NCI-H1417 treated with DMSO at 0.1 percent for 48 hours (cell line): ENCODE measurements at places on chromosomes 5 and 9.

DNA sequence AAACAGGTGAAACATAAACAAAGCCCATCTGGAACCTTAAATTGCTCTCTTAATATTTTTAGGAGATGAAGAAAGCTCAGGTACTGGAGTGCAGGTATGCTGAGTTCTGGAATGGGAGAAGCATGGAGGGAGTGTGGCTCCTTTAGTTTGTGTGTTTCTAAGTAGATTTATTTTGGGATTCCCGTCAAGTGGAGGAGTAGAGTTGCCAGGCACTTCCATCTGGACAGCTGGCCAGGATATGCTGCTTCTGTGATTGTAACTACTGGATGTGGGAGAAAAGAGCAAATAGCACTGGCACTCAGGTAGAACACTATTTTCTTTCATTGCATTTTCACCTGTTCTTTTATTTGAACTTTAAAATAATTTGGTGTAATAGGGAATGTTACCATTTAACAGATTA lies 182.3 kb upstream of the MAST4 start:
- DNase-seq, result no peak

GRCh38 chr5:20434786-20435185 lies 446.8 kb upstream of the CDH18 start:
- DNase-seq, result no peak

DNA sequence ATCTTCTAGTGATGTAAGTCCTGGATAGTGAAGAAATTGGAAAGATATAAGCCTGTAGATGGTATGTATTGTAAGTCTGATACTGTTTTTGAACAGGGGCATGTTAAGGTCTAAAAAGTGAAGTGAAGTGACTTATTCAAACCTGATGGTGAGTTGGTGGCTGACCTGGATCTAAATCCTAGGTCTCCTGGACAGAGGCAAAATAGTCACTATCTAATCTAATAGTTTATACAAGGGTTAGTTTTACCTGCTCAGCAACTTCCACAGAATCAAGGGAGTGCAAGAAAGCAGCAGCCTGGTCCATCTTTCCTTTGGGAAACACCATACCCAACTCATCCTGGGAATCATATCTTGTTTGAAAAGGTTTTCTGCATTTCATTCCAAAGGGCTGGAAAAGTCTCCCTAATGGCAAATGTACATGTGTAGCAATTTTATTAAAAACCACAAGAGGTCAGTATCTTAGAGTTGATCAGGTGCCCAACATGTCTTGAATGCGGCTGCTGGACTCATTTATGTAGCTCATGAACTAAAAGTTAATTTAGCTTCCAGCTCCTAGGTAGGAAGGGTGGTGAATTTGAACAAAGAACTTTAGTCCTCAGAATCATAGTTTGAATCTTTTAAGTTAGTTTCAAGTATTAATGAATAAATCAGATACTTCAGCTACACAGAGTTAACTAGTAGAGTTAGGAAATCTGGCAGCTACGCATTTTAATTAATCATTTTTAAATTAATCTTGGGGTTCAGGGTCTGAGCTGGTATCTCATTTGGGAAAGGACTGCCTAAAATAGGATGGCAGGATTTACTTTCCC lies 26.0 kb downstream of the SKP2 start:
- no peak for DNase-seq

DNA sequence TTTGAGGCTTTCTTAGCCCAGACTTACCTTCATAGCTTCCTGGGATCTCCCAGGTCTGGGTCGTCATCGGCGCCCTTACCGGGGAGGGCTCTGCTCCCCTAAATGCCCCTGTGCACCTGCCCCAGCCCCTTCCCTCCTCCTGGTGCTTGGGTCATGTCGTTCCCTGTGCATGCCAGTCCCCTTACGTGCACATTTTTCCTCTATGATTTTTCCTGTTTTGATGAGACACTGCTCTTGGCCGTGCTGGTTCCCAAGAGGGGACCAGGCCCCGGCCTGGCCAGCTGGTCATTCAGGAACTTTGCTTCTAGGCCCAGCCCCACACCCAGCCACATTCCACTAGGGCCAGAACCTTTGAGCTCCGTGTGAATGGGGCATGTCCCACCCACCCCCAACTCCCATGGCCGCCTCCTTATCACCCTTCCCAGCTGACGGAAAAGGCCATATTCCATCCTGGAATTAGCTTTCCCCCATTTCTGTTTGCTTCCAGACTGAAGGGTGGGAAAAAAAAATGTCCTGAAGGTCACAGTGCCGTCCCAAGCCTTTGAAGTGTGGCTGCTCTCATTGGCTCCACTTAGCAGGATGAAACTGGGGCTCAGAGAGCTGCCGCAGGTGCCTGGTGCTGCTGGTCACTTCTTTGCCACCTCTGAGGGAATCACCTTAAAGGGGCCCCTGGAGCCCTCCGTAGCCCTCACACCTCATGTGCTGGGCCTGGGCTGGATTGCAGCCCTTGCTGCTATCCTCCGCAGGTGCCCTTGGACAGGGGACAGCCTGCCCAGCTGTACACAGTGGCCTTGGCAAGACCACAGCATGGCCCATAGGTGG lies 25.1 kb downstream of the ERGIC1 start:
- no peak for DNase-seq

DNA sequence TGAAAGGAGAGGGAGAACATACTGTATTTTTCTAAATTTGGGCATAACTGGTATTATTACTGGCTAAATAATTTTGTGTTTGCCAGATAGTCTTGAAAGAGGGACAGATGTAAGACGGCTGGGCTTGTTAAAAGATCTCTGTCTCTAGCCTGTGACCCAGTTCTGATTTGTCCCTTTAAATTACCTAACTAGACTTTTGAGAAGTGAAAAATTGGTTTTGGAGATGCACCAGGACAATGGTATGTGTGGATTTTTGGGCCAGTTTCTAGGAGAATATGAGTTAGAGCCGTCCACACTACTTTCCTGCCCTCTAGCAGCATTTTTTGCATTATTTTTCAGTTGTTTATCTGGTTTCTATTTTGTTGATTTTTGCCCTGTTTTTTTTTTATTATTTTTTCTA lies 33.5 kb downstream of the LNPEP start:
- no peak for DNase-seq

- DNase-seq, result no peak
Observed at GRCh38 chr9:109166171-109166770, 778 bp downstream of the FRRS1L start.

GRCh38 chr9:504921-505740 lies 290.5 kb downstream of the DOCK8 start:
- DNase-seq, result no peak

GRCh38 chr5:177429248-177430040 lies 3.0 kb downstream of the GRK6 start:
- DNase-seq, result no peak

DNA sequence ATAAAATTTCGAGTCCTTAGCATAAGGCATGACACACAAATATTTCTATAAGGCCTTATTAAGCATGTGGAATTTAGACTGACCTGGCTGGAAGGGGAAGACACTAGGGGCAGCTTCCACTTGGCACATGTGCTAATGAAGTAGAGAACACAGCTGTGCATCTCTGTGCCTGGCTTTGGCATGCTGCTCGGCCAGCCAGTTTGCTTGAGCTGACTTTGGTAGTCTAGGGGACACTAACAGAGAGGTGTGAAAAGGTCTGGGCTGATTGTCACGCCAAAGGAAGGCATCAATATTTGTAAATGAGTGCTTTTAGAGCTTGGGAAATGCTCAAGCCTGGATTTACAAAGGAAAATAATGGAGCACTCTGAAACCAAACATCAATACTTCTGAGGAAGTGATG lies 723.7 kb downstream of the PRELID2 start:
- no peak for DNase-seq

GRCh38 chr9:136007934-136008692 lies 46.9 kb upstream of the UBAC1 start:
- no peak for DNase-seq

DNA sequence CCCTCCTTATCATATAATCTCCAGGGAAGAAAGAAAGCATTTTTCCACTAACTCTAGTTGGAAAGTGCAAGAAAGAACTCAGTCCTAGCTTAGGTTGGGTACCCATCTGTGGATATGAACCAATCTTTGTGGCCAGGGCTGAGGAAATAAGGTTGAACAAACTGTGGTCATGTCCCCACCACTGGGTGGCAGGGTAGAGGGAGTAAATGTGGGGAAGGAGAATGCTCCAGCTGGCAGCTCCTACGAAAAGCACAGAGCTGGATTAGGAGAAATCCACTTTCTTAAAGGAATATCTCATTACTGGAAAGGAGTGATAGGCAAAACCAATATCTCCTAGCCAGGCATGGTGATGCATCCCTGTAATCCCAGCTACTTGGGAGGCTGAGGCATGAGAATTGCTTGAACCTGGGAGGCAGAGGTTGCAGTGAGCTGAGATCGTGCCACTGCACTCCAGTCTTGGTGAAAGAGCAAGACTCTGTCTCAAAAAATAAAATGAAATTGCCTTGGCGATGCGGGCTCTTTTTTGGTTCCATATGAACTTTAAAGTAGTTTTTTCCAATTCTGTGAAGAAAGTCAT lies 175.1 kb downstream of the CCDC192 start:
- no peak for DNase-seq

- DNase-seq, result no peak
Observed at GRCh38 chr5:35338157-35338453, 107.8 kb upstream of the PRLR start.

DNA sequence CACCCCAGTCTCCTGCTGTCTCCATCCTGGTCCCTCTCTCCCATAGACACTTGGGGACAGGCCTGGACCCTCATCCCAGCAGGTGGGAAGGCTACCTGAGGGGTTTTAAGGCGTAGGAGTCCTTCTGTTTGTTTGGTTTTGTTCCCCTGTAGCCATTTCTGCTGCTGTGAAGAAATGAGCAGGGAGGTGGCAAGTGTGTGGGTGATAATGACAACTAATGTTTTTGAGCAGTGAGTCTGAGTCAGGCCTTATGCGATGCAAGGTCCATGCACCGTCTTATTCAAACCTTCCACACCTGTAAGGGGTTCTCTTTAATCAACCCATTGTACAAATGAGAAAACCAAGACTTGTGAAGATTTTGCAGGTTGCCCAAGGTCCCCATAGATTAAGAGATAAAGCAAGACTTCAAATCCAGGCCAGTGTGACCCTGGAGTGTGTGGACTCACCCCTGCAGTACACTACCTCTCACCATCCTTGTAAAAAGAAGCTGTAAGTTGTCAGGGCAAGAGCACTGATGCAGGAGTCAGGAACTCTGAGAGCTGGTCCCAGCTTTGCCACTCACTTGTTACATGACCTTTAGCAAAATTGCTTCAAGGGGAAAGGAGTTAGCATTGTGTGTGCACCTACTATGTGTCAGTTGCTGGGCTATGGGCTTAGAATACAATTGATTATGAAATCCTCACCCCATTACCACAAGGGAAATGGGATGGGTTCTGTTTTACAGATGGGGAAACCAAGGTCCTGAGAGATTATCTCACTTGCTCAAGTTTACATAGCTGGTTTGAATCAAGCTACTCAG lies 7.6 kb downstream of the PCDH12 start:
- DNase-seq, result no peak

GRCh38 chr5:172611913-172612312 lies 29.1 kb upstream of the NEURL1B start:
- no peak for DNase-seq

GRCh38 chr9:106383072-106383471 lies 479.9 kb upstream of the ZNF462 start:
- no peak for DNase-seq

GRCh38 chr5:1948663-1949191 lies 66.0 kb upstream of the IRX4 start:
- DNase-seq, result no peak

DNA sequence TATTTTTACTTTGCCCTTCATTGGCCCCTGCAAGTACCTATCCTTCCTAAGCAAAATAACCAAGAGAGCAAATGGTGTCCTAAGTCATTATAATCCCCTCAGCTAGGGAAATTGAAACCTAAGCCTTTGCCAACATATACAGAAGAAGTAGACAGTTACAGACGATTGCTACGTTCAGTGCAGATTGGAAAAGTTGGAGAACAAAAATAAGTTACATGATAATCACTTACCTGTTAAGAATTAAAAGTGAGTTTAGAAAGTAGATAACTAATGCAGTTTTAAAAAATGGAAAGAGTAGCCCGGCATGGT lies 244.8 kb downstream of the MPDZ start:
- DNase-seq, result no peak
